NCI-H1417 treated with DMSO at 0.1 percent for 48 hours (cell line): ENCODE measurements at places on chromosomes 1 and 21.

DNA sequence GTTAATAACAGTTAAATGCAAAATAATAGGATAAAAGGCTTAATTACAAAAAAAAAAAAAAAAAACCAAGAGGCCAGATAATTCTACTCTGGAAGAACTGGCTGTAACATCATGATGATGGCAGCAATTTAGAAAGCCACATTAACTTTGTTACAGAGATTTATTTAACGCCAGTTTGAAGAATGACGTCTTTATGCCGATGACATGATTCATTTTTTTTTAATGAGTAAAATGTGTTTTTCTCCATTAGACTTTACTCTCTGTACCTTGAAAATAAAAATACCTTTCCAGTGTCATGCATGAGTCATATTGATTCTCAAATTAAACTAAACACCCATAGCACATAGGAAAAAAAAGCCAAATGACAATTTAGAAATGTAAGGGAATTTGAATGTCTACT is 226.1 kb downstream of the RGS7 start:
- DNase-seq = no peak

DNA sequence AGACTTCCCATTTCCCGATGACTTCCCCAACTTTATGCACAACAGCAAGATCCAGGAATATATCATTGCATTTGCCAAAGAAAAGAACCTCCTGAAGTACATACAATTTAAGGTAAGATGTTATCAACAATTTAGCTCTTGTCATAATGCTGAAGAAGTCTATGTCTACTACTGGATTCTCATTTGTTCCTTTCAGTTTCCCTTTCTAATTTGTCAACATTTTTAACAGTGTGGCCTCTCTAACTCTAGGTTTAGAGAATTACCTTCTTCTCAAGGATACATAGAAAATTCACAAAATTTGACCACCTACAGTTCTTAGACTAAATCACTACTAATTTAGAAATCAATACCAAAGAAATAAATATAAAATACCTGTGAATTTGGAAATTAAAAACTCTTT is 13.2 kb downstream of the FMO3 start:
- DNase-seq = no peak

- DNase-seq = no peak
Measured at GRCh38 chr1:117732956-117733355, 127.1 kb downstream of the TENT5C start.

DNA sequence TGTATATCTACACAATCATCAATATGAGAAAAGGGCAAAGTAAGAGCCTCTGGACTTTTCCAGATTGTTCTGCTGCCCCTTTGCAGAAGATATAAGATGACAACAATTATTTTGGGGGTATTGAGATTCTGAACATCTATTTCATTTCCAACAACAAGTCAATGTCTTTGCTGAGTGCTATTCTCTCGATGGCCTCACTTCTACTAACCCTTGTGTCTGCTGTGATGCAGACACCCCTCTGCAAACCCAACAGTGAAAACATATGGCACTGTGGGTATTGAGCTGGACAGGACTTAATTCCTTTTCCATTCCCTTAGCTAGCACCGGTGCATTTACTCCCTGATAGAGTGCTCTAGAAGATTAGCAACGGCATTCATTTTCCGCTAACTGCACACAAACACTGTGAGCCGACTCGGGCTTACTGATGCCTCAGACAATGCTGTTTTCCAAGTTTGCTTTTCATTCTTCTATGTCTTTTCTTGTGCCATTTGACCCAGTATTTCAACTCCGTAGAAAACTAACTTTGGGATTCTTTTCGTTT is 33.4 kb upstream of the SMYD2 start:
- DNase-seq = no peak

DNA sequence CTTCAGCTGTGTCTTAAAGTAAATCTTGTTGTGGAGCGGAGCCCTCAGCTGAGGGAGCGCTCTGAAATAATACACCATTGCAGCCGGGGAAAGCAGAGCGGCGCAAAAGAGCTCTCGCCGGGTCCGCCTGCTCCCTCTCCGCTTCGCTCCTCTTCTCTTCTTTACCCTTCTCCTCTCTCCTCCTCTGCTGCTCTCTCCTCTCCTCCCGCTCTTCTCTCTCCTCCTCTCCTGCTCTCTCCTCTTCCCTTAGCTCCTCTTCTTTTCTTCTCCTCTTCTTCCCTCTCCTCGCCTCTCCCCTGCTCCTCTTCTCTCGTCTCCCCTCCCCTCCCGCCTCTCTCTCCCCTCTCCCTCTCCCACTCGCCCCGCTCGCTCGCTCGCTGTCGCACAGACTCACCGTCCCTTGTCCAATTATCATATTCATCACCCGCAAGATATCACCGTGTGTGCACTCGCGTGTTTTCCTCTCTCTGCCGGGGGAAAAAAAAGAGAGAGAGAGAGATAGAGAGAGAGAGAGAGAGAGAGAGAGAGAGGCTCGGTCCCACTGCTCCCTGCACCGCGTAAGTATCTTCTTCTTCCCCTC is at the start of gene PROX1:
Gene PROX1 (plus strand): TSS at position 47 of the 580 bp plus-strand sequence. CDS start 8,563 bp downstream, outside the sequence.
- DNase-seq = peak; percentile 73

DNA sequence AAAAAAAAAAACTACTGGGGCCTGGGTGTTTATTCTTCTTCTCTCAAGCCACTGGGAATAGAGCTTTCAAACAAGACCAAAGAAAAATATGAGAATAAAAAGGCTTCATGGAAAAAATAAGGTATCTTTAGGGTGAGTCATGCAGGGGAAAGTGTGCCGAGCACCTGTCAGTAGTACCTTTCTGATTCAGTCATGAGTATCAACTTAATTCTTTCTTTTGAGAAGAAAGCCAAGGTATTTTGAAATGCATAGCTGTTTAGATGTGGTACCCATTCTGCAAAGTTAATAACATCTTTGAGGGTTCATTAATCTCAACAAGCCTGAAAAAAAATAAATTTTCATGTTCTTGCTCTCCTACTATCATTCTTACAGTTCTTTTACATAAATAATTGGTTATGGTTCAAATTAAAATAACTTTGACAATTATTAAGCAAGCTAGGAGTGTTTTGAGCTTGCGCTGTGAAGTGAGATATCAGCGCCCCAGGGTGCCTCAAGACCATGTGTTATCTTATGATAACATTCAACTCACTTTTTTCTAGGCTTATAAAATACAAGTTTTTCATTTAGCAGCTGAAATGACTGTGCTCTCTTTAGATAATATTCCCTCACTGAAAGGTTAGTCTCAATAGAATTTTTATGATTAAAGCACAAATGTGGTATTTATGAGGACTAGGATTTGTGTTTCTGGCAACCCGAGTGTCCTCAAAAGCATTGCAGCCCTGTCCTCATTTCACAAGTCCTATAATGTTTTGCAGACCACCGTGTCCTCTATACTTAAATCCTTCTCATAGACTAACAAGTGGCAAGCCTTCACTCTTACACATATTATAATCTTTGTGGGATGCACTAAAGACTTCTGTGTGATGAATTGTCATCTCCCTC is 138.6 kb downstream of the SLC44A5 start:
- DNase-seq = no peak

GRCh38 chr1:213135572-213135971 is 84.5 kb downstream of the RPS6KC1 start:
- DNase-seq = no peak

DNA sequence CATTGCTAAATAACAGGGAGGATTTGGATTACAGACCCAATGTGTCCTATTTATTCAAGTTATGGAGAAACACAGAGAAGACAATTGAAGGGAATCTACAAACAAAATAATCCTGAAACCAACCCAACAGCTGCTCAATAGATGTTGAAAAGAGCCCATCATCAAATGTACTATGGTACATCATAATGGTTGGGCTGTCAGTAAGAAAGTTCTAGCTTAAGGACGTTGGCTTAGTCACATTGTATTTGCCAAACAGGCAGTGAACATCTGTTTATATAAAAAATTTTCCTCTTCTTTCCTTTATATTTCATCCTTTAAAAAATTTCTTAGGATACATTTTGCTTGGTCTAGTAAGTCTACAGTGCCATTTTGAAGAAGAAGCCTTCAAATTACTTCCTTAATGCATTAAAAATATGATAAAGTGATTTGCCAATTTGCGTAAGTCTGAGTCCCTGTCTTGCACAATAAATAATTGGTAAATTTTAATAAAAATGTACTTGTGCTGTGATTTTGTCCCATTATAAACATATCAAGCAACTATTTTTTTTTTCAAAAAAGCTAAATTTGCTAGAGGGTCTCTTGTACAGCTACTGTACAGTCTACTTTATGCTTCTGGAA is 14.4 kb downstream of the MAP3K7CL start:
- DNase-seq = no peak

DNA sequence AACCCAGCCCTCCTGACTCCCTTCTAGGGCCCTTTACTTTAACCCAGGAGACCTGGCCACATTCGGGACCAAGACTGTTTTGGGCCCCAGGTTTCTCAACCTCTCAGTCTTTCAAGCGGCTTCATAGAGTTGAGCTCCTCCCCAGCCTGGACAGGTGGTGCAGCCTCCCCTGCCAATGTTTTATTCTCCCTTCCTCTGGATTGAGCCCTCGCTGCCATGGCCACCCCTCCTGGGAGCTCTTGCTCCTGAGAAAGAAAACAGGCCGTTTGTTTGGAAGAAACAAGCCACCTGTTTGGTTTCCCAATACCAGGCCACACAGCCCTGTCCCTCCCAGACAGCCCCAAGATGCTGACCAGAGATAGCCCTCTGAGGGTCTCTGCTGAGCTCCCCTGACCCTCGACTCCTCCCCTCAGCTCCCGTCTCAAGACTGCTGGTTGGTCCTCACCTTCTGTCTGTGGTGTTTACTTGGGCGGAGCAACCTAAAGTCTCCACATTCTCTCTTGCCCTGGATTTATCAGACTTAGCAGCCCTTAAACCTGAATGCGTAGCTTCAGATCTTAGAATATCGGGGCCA is 3.3 kb downstream of the TMEM51 start:
- no peak for DNase-seq

GRCh38 chr1:26771285-26771642 is 16.5 kb upstream of the PIGV start:
- DNase-seq = no peak

DNA sequence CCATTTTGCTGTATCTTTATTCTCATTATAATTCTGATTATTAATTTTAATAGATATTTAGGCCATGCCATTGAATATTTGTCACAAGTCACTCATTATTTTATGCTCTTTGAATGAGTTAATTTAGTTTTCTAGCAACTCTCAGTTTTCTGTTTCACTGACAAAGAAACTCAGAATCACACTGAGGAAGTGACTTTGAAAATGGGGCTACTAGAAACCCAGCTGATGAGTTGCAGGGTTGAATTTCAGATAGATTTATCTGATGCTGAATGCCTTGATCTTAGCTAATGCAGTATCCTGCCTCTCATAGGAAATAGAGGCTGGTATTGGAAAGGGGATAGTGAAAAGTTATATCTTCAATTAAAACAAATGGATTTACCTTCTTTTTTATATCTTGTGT is 67.4 kb upstream of the PLA2G4A start:
- DNase-seq = no peak

- no peak for DNase-seq
Measured at GRCh38 chr1:32902535-32902920, 1.3 kb upstream of the TMEM54 start.

DNA sequence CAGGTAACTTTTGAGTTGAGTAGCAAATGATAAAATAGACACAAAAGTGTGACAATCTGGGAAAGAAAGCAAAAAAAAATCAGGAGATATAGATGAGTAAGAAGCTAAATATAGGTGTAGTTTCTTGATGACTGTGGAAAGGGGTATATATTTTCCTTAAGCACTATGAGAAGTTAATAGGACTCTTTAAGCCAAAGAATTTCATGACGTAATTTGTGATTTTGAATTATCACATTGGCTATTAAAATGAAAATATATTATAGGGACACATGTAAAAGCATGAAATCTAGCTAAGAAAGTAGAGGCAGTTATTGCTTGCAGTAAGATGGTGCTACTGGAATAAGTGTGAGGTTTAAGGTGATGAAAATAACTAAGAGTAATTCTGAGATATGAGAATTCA is 759.1 kb downstream of the KCNT2 start:
- DNase-seq = no peak

- no peak for DNase-seq
Measured at GRCh38 chr1:93328809-93329760, 16.6 kb upstream of the DR1 start.

GRCh38 chr1:48697066-48697707 is 79.5 kb downstream of the BEND5 start:
- no peak for DNase-seq

- no peak for DNase-seq
Measured at GRCh38 chr21:44530221-44530902, 9.6 kb downstream of the KRTAP10-1 start.

- no peak for DNase-seq
Measured at GRCh38 chr1:20076710-20077461, 6.9 kb downstream of the PLA2G5 start.
